ENCODE measurements at places on chromosomes 12 and 14. TPM values are rescaled to one million over a fixed set of nuclear protein-coding genes. Genes with fewer than 3 reads are reported as not detected.

GRCh38 chr14:98877065-98877464 lies 394.9 kb downstream of the BCL11B start:
- DNase-seq = no peak

GRCh38 chr14:69247676-69248440 lies 12.1 kb upstream of the GALNT16 start:
- no peak for DNase-seq

GRCh38 chr12:124557518-124558223 lies 9.7 kb downstream of the NCOR2 start:
- DNase-seq = no peak

GRCh38 chr14:104651876-104652260 lies 37.5 kb upstream of the INF2 start:
- DNase-seq = no peak

- no peak for DNase-seq
These were observed 47.4 kb downstream of the CALM1 start for GRCh38 chr14:90444077-90444696.

DNA sequence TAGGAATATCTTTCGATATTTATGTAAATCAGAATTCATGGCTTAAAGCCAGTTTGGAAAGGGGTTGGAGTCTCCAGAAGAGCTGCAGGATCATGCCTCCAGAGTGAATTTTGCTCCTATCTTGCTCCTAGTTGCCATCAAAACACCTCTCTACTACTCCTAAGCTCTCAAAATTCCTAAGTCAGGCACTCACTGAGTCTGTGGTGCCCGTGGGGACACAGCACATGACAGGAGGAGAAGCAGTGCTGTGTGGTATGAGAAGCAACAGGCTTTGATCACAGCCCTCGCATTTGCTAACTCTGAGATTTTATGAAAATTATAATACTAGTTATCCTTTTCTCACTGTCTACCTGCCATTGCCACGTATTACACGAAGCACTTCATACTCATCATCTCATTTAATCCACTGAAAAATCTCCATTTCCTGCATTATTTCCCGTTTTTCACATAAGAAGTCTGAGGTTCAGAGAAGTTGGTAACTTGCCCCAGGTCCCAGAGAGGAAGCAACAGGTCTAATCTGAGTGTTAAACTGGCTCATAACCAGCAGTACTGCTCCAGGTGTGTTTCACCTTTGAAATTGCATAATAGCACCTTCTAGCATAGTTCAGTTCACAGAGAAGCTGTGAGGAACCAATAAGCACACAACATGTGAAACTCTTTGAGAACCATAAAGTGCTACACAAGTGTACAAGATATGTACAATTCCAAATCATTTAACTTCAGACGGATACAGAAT lies 33.1 kb upstream of the SLC35F4 start:
- no peak for DNase-seq

GRCh38 chr14:76715101-76715500 lies 46.2 kb upstream of the VASH1 start:
- DNase-seq = no peak

DNA sequence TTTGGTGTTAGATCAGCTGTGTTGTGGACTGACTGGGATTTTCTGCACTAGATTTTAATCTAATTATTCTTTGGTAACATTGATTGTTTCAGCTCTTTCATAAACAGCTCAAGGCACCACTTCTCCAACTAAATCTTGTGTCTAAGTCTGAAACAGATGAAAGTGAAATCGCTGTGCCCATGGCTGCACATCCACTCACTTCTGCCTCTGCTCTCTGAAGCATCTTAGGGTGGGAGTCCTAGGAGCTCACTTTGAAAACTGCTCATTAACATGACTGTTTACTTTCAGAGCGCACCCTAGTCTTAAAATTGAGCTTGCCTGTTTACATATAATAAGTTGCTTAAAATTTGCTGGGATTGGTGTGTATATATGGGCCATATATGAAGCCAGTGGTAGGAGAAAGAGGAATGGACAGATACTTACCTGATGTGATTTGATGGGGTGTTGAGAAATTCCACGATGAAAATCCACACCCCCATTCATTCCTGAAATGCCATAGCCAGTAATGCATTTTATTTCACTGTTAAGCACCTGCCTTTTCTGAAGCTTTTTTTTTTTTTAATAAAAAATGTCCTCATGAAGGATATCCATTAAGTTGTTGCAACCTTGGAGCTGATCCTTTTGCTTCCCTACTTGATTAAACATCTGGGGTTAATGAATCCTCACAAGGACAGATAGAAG lies 52.8 kb downstream of the PPFIBP1 start:
- no peak for DNase-seq

DNA sequence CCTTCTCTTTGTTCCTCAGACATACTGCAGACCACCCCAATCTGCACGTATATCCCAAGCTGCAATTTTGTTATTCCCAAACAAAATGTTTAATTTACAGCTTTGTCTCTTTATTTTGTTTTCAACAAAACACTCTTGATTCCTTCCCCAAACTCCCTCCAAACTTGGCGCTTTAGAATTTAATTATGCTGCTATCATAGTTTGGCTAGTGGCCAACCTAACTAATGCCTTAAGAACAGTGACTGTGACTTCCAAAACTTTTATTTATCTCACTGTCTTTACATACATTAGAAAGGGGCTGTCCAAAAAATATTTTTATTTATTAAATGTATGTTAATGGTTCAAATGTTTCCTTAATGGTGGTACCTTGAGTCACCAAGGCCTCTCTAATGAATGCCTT lies 7.1 kb downstream of the TMBIM4 start:
- no peak for DNase-seq

DNA sequence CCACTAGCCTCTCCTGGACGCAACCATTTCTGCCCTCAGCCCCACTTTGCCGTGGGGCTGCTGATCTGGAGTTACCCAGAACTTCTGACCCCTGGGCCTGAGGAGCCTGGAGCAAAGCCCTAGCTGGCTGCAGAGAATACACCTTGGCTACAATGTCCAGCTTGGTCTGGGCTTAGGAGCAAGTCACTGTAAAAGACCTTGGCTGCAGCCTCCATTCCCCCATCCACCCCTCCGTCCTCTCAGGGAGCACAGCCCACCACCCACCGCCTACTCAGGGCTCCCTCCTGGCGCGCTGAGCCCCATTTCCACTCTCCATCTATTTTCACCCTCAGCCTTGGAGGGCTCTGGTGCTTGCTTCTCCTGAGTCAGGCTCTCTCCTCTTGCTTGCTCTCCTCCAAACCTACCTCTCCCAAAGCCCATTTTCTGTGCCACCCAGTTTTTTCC lies 42.9 kb downstream of the ERH start:
- no peak for DNase-seq

GRCh38 chr12:5904441-5904840 lies 40.6 kb downstream of the ANO2 start:
- no peak for DNase-seq

- DNase-seq = no peak
These were observed 42.7 kb downstream of the DYRK2 start for GRCh38 chr12:67691220-67691619.

GRCh38 chr12:16175840-16176239 lies 101.6 kb downstream of the SLC15A5 start:
- no peak for DNase-seq

GRCh38 chr12:104733717-104734175 lies 224.3 kb downstream of the SLC41A2 start:
- no peak for DNase-seq

DNA sequence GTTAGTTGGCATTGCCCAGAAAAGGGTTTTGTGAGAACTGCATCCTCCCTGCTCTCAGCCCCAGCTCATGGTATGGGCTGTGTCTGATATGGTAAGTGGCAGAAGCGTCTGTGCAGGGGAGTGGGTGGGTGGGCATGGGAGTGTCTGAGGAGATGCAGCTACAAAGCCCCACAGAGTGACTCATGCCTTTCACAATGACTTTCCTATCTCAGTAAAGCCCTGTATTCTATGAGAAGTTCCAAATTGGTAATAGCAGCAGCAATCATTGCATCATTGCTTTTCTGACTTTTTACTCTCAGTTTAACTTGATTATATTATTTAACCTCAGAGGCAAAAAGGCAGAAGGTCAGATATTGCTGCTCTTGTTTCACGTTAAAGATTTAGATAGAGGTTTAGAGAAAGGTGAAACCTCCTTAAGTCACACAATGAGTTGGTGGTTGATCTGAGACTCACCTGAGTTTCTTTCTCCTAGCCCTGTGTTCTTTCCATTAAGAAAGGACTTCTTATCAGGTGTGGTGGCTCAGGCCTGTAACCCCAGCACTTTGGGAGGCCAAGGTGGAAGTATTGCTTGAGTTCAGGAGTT lies 171.7 kb downstream of the SLC5A8 start:
- DNase-seq = no peak

DNA sequence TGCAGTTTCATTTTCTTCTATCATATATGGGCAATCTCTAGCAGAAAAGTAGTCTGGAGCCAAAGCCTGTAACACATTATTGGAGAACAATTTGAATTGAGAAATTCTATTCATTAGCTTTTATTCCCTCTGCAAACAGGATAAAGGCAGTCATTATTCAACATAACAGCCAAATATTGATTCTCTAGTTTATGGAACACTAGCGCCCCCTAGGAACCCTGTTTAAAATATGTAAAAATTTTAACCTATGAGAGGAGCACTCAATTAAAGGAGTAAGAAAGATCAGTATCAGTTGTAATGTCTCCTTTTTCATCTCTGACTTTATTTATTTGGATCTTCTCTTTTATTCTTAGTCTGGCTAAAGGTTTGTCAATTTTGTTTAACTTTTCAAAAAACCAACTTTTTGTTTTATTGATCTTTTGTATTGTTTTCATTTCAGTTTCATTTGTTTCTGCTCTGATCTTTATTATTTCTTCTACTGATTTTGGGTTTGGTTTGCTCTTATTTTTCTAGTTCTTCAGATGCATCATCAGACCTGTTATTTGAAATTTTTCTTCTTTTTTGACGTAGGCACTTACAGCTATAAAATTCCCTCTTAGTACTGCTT lies 4.8 kb upstream of the LMNTD1 start:
- DNase-seq = no peak

DNA sequence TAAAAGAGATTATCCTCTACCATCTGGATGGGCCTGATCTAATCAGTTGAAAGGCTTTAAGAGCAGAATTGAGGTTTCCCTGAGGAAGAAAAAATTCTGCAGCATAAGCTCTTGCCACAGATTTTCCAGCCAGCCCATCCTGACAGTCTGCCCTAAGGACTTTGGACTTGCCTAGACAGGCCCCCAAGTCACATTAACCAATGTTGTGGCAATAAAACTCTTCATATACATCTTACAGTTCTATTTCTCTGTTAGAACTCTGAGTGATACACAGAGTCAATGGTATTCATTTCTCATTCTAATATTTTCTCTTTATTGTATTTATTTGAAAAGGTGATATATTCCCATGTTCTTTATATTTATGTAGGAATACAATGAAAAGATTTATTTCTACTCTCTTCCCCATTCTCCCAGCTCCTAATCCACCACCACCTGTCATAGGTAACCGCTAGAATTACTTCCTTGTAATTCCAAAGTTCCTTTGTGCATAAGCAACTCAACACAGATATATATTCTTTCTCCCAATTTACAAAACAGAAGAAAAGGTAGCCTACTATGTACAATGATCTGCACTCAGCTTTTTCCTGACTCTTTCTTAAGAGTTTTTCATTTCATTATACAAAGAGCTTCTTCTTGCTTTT lies 182.1 kb downstream of the CAPZA3 start:
- DNase-seq = no peak

DNA sequence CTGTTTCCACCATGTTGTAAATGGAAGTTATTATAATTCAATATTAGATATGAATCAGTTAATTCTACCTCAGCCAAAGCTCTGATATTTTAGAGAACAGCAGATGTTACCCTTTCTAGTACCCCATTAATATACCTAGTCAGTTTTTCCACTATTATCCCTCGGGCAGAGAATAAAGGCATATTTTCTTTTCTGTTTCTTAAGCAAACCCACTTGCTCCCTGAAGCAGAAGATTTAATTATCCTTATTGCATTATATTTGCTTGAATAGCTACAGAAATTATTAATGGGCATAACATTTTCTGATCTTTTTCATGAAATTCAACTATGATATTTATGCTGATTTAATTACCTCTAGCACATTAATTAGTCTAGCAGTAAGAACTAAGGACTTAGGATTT lies 832.9 kb upstream of the FBXO33 start:
- DNase-seq = no peak

Gene STAC3
- 1.2 TPM for total RNA-seq

Gene CMA1
- 1.2 TPM for total RNA-seq

Gene ATL1
- total RNA-seq = 1.6 TPM

Gene OTX2
- not detected for total RNA-seq

Gene TSHR
- total RNA-seq = not detected

Gene GPRC5D
- total RNA-seq = not detected

Gene SRGAP1
- 6.4 TPM for total RNA-seq
